ENCODE measurements at places on chromosomes 3 and 15. TPM values are rescaled to one million over a fixed set of nuclear protein-coding genes. Genes with fewer than 3 reads are reported as not detected.

GRK7 gene
- 0.16 TPM for polyA plus RNA-seq

ASB14 gene
- not detected for polyA plus RNA-seq

SERF2 gene
- 548 TPM for polyA plus RNA-seq

STRIT1 gene
- polyA plus RNA-seq: 1.1 TPM

UQCC5 gene
- polyA plus RNA-seq: 5.2 TPM

ARID3B gene
- 12.8 TPM for polyA plus RNA-seq

ISLR gene
- polyA plus RNA-seq: not detected

MESP2 gene
- polyA plus RNA-seq: not detected

LMOD3 gene
- not detected for polyA plus RNA-seq

ARL14 gene
- not detected for polyA plus RNA-seq

ALPK3 gene
- not detected for polyA plus RNA-seq

NME9 gene
- polyA plus RNA-seq: 17.4 TPM

B3GNT5 gene
- 6.1 TPM for polyA plus RNA-seq

NRG4 gene
- 1.4 TPM for polyA plus RNA-seq

RBP2 gene
- not detected for polyA plus RNA-seq

LRTM1 gene
- not detected for polyA plus RNA-seq

RHCG gene
- polyA plus RNA-seq: 0.32 TPM

PPP2R3A gene
- polyA plus RNA-seq: 16.9 TPM

MCTP2 gene
- not detected for polyA plus RNA-seq

LTF gene
- not detected for polyA plus RNA-seq

MNS1 gene
- not detected for polyA plus RNA-seq

CPNE9 gene
- 0.32 TPM for polyA plus RNA-seq

CDC25A gene
- polyA plus RNA-seq: 9.8 TPM

GUCA1C gene
- not detected for polyA plus RNA-seq

ONECUT1 gene
- polyA plus RNA-seq: 1.2 TPM

RAB43 gene
- 0.57 TPM for polyA plus RNA-seq

LMAN1L gene
- polyA plus RNA-seq: not detected

CACNA1D gene
- polyA plus RNA-seq: 24.9 TPM

RTP1 gene
- polyA plus RNA-seq: 2.0 TPM

ADGRG7 gene
- polyA plus RNA-seq: not detected
